Suprapubic skin (tissue), 4 donors: ENCODE measurements at places on chromosomes 3 and 15.

DNA sequence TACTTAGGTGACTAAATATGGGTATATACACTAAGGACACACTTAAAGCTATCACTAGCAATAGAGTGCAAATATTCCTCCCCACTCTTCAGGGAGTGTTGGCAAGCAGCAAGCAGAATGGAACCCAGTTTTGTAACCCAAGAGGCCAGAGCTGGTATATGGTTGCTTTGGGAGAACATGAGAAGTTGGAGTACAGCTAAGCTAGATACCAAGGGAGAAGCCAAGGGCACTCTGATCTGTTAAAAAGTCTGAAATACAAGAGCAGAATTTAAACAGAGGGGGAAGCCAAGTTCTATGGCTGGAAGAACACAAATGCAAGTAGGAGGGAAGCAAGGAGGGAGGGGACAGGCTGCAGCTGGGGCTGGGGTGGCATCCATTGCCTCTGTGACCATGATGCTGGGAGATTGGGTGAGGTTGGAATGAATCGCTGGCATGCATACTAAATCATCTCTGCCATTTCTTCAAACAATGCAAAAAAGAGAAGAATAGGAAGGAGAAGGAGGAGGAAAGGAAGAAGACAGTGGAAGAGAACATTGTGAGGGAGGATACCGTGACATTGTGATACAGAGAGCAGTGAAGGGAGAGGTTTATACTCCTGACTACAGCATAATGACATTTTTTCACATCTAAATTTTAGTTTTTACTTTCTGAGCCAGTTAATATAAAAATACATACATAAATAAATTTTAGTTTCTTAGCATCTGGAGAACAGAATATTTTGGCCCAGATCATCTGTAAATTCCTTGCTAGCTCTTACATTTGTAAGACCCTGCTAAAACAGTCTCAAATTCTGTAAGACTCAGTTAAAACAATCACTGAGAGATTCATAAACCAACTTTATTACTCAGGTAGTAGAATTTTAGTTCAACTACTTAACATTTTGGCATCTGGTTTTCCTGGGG is 9.0 kb upstream of the ANXA2 start:
- DNase-seq: no peak

DNA sequence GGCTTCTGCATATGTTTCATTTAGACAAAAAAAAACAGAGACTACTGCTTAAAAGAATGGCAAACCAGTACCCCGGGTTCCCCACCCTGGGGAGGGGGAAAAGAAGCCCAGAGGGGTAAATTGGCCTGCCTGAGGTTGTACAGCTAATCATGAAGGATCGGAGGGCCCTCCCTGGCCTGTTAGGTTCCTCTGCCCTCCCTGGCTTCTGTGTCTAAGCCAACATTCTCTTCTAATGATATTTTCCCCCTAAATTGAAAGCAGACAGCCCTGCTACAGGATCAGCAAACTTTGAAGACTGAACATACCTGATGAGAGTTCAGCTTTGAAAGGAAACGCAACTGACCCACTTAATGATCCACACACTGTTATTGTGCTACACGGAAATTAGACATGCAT is 2.5 kb downstream of the ARHGAP31 start:
- no peak for DNase-seq

GRCh38 chr3:17643691-17644090 is 98.7 kb downstream of the TBC1D5 start:
- no peak for DNase-seq

GRCh38 chr3:5162102-5162501 is 25.4 kb upstream of the EDEM1 start:
- DNase-seq: no peak

GRCh38 chr15:81536356-81536755 is 162.3 kb upstream of the TMC3 start:
- no peak for DNase-seq

- no peak for DNase-seq
Observed at GRCh38 chr15:61731099-61731498, 329.1 kb downstream of the VPS13C start.

- DNase-seq: no peak
Observed at GRCh38 chr3:100606894-100607512, 2.4 kb upstream of the ADGRG7 start.

DNA sequence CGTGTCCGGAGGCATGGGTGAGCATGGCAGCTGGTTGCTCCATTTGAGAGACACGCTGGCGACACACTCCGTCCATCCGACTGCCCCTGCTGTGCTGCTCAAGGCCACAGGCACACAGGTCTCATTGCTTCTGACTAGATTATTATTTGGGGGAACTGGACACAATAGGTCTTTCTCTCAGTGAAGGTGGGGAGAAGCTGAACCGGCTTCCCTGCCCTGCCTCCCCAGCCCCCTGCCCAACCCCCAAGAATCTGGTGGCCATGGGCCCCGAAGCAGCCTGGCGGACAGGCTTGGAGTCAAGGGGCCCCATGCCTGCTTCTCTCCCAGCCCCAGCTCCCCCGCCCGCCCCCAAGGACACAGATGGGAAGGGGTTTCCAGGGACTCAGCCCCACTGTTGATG is 49.5 kb downstream of the PGPEP1L start:
- DNase-seq: no peak

DNA sequence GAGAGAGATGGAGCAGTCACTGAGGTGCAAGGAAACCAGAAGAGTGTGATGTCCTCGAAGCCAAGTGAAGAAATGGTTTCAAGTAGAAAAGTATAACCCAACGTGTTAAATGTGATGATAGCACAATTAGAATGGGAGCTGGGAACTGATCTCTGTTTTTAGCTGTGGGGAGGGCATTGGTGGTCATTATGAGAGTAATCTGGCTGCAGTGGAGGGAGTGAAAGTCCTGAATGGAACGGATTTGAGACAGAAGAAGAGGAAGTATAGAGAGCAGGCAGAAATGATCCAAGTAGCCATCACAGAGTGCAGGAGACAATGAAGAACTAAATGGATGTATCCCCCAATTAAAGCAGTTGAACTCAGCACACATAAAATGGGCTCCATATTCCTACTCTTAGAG is 235.3 kb downstream of the IGSF11 start:
- no peak for DNase-seq

DNA sequence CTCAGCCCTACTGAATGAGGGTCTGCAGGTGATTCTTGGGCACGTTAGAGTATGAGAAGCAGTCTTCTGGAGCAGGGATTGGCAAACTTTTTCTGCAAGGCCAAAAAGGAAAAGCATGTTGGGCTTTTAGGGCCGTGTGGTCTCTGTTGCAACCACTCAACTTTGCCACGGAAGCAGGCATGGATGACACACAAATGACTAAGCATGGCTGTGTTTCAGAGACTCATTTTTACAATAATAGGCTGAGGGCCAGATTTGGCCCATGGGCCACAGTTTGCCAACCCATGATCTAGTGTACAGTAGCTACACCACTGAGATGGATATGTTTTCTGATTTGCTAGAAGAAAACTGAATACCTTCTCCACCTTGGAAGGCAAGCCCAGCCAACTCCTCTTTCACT is 66.1 kb upstream of the PRICKLE2 start:
- DNase-seq: peak; percentile 83

DNA sequence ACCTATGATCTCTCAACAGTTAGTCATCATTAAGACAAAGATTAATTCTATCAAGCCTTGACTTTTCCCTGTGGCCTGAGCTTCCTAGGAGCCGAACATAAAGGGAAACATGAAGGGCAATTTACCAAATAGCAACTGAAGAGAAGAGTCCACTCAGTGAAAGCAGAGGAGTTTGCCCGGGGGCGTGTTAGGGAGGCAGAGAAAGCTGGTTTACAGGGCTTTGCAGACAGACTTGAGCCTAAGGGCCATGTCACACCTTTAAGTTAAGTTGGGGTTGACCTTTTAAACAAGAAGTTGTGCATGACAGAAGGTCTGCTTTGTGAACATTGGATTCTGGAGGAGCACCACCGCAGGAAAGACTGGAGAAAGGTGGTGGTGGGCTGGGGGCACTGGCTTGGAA is 701.8 kb upstream of the CFAP20DC start:
- DNase-seq: no peak

DNA sequence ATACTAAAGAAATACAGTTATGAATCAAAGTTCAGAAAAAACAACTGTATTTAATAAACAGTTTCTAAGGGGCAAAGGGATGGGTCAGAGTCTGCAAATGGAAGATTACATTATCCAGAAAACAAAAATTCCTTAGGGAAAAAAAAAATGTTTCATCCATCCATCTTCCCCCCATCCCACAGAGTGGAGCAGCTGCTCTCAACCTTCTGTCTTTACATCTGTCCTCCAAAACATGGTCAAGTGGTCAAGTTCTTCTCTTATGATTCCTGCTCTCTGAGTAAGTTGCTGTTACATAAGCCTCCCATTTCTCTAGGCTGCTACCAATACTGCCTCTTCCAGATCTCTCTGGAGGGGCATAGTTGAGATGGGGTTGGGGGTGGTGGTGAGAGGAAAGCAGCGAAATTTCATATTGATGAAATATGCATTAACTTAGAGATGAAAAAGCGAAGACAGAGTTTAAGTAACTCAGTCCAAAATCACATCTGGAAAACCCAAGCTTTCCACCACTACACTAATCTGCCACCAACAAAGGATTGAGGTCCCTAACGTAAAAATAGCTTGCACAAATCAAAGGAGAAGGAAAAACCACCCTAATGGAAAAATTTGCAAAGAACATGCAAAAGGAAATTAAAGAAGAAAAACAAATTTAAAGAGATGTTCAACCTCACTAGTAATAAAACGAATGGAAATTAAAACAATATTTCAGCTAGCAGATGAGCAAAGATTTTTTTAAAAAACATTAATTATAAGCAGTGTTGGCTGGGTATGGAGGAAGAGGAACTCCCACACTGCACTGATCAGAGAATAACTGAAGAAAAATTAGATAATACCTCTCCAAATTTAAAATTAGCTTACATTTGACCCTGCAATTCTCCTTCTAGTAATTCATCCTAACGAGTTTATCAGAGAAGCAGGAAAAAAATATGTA is 109.5 kb downstream of the ST8SIA2 start:
- DNase-seq: no peak

GRCh38 chr3:178260887-178261565 is 275.2 kb upstream of the KCNMB2 start:
- no peak for DNase-seq

DNA sequence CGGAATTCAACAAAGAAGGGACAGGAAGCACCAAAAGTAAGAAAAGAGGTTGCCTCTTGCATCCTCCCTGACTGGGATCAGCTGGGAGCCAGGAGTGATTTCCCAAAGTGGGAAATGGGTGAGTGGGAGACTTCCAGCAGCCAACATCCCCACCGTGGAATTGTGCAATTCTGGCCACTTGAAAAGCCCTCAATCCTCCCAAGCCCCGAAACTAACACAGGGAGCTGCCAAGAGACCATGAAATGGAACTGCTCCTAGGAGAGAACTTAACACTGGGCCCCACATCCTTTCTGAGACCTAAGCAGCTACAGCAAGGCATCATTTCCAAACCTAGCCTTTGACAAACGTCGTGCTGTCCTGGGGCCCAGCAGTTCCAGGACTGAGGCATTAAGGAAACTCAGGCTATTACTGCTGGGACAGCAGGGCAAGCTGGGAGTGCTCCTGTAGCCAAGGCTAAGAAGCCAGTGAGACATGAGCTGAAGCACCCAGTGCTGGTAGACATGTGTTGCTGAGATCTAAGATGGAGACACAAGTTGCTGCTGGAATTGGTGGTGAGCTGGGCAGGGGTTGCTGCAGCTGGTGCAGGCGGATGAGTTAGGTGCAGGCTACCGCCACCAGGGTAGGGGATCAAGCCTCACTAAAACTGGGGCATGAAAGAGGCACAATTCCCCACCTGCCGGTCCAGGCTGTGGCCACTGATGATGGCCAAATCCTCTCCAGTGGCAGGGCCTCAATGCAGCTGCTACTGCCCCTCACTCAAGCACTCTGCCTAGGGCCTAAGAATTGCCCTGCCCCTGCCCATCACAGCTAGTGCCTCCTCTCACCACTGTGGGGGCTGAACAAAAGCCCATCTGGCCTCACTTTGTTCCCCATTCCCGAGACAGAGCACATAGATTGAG is 43.9 kb downstream of the ALDH1A2 start:
- DNase-seq: no peak

DNA sequence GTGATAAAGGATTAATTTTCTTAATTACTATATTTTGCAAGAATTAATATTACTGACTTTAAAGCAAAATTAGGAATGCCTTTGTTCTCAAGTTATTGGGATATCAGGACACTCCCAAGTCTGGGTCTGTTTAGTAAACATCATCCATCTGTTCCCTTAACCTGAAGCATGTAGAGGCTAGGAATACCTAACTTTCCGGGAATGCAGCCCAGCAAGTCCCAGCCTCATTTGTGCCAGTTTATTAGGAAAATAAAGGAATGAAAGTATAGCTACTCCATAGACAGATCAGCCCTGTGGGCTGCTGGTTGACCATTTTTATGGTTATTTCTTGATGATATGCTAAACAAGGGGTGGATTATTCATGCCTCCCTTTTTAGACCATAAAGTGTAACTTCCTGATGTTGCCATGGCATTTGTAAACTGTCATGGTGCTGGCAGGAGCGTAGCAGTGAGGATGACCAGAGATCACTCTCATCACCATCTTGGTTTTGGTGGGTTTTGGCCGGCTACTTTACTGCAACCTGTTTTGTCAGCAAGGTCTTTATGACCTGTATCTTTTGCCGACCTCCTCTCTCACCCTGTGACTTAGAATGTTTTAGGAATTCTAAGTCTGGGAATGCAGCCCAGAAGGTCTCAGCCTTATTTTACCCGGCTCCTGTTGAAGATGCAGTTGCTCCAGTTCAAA is 540.2 kb downstream of the NAALADL2 start:
- DNase-seq: no peak

DNA sequence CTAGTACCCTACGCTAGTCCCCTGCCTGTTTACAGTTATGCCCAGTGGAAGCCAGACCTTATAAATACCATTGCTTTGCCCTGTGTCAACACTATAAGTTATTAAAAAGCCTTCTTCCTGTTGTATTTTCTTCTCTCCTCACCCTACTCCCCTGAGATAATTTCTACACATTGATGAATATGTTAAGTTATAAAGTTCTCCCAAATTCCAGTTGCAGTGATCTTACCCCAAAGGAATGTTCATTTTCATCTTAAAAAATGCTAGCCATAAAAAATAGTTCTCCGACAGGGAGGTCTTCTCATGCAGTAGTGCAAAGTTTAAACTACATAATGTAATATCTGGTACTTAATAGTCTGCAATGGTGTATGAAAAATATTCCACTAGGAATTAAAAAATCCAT is 58.6 kb downstream of the MAP2K5 start:
- no peak for DNase-seq

DNA sequence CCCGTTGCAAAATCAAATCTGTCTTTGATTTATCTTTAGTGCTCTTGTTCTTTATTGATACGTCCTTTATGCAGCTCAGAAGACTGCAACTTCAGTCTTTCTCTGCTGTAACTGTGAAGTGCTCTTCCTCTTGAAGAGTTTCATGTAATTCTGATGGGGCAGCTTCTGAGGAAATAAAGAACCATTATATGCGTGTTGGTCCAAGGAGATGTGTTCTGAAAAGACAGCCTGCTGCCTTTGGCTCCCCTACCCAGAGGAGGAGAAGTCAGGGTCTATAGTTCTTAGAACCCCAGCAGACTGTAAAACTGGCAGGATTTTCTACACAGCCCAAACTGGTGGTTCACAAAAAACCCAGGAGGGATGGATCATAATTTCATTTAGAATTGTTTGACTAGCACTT is 22.4 kb upstream of the ABHD10 start:
- no peak for DNase-seq

- DNase-seq: no peak
Observed at GRCh38 chr15:48541341-48542278, 103.9 kb downstream of the FBN1 start.
